ENCODE measurements at places on chromosomes 7 and 10.

DNA sequence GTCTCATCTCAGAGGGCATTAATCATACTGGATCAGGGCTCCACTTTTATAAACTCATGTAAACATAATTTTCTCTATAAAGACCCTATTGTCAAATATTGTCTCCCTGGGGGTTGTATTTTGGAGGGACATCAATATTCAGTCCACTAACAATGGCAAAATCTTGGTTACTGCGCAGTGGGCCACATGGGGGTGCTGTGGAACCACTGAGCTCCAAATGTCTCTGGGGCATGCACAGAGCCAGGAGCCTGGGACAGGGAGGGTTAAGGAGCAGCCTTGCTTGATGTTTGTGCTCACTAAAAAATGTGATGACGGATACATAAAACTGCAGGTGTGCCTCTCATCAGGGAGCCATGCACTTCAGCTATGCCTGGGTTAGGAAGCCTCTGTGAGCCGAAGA lies 62.1 kb upstream of the PRSS58 start:
- DNase-seq, result no peak

GRCh38 chr7:90488220-90488619 lies 18.8 kb downstream of the PTTG1IP2 start:
- DNase-seq, result no peak

DNA sequence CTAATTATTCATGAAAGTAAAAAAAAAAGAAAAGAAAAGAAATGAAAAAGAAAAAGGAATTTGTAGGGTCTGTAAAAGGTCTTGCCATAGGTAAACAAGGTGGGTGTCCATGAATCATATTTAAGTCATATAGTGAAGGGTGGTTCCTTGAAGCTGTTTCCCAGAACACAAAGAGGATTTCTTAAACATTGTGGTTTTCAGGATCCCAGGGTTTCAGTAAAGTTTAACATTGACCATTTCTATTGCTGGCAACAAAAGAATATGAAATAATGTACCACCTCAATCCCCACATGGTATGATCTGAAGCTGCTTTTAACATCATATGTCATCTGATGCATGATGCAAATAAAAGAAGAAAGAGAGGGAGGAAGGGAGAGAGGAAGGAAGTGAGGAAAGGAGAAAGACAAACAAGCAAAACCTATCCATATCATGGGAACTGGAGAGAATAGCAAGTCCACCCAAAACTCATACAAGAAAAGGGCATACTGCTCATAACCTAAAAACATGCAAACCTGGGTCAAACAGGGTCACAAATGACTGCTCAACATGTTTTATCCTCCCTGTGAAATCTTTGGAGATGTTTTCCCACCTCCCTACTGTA lies 663.5 kb downstream of the SORCS1 start:
- no peak for DNase-seq

- no peak for DNase-seq
These were observed 125.7 kb downstream of the ZMYND11 start for GRCh38 chr10:260819-261429.

- DNase-seq, result no peak
These were observed 124.8 kb downstream of the PPP1R17 start for GRCh38 chr7:31811650-31812461.

- DNase-seq, result no peak
These were observed 112.7 kb downstream of the SORCS1 start for GRCh38 chr10:107051769-107052168.

GRCh38 chr7:139091677-139091996 lies 17.9 kb downstream of the ZC3HAV1 start:
- no peak for DNase-seq

DNA sequence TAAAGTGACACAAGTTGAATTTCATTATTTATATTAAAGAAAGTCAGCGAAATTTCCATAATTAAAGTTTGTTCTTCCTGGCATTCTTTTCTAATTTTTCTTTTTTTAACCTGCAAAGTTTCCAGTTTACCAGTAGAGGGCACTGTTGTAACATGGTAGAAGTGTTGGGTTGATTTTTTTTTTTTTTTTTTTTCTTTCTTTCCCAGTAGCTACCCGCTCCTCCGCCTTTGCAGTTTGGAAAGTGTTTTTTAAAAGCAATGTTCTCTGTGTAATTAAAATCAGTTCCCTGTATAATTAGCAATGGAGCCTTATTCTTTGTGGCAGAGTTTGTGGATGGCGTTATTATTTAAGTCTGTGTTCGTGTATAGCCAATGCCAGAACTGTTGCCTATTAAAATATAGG lies 53.7 kb downstream of the TAF3 start:
- DNase-seq, result no peak

GRCh38 chr10:96565774-96566173 lies 21.0 kb downstream of the TM9SF3 start:
- no peak for DNase-seq

- DNase-seq, result no peak
These were observed 1177.1 kb upstream of the C7orf33 start for GRCh38 chr7:147413557-147413870.

DNA sequence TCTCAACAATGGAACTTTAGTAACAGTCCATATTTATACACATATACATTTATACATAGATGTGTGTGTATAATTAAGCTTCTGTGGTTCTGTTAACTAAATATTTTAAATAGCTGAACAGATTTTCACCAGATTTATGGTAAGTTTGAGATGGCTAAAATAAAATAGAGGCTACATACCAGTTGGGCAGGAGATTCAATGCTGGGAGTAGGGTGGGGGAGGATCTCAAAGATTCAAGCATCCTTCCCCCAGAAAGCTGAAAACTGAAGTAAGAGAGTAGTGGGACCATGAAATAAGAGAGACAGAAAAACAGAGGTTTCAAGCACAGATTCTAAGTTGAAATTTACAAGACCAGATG lies 14.0 kb downstream of the LRRC17 start:
- no peak for DNase-seq

GRCh38 chr10:35912615-35913569 lies 270.8 kb upstream of the FZD8 start:
- DNase-seq, result no peak

- no peak for DNase-seq
These were observed 18.1 kb downstream of the CALN1 start for GRCh38 chr7:72394016-72394415.

DNA sequence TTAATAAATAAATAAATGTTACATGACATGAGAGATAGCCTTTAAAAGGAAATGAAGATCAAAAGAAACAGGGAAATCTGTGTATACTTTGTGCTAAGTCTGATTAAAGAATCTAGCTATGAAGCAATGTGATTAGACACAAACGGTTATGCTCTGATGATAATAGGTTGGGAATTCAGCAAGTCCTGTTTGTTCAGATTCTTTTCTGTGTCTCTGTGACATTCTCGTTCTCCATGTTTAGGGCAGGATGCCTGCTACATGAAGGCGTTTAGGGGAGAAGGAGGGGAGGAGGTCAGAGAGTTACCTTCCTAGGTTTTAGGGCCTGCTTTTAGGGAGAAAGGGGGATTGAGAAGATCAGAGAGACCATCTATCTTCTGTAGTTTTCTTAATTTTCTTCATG lies 555.3 kb downstream of the DNAJB9 start:
- DNase-seq, result no peak

DNA sequence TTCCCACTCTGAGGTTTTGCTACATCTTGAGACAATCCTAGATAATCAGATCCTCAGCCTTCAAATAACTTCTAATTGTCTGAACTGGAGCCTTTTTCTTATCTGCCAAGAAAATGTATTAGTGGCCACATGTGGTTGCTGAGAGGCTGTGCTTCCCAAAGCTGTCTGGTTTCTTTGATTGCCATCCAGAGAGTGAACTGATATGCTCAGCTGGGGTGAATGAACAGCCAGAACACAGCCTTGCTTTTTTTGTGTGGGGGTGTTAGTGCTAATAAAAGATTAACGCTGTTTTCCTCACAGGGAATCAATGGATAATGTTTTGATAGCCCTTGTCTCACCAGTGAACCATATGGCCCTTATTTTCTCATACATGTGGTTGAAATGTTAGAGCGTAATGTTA lies 66.9 kb downstream of the BBS9 start:
- DNase-seq, result no peak

- DNase-seq, result no peak
These were observed 20.5 kb upstream of the GATA3 start for GRCh38 chr10:8033812-8034465.

- DNase-seq, result no peak
These were observed 565.3 kb downstream of the PHTF2 start for GRCh38 chr7:78363866-78364265.

DNA sequence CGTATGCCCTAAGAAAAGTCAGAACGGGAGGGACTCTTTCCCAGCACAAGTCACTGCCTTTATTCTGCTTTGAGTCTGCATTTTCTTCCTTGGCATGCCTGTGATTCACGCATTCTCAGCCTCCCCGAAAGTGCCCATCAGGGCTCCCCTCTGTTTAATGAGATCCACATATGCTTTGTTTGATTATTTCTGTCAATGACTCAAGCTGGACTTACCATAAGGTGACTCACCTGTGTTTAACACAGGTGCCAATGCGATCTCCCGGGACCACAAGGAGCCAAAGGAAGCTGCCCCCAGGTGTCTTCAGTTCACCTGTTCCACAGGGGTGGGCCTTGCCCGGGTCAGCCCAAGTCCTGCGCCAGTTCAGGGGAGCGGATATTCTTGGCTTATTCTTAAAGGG lies 386.0 kb upstream of the SHH start:
- no peak for DNase-seq

DNA sequence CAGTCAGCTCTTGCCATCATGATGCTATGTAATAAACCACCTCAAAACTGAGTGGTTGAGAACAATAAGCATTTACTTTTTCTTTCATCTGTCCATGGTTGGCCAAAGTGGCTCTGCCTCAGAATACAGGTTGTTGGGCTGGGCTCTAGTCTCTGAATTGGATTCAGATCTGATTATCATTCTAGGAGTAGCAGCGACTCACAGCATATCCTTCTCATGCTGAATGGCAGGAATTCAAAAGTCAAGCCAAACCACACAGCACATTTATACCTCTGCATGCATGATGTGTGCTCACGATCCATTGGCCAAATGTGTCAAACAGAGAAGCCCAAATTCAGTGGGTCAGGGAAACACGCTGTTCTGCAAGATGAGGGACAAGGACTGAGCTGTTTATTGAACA lies 13.6 kb upstream of the GALNT11 start:
- no peak for DNase-seq

DNA sequence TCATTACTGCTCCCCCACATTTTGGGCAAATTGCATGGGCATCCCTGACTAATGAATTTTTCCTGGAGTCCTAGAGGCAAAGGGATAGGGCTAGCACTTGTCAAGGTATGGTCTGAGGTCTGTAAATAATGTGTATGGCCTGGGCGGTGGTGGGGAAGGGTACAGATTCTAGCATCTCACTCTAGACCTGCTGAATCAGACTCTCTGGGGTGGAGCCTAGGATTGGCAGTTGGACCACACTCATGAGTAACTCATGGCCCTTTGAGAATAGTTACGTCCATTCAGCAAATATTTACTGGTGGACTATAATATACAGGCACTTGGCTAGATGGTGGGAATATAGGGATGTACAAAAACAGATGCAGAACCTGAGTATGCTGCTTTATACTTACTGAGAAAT lies 118.0 kb downstream of the CELF2 start:
- no peak for DNase-seq

GRCh38 chr7:128918016-128918665 lies 7.6 kb upstream of the KCP start:
- no peak for DNase-seq

DNA sequence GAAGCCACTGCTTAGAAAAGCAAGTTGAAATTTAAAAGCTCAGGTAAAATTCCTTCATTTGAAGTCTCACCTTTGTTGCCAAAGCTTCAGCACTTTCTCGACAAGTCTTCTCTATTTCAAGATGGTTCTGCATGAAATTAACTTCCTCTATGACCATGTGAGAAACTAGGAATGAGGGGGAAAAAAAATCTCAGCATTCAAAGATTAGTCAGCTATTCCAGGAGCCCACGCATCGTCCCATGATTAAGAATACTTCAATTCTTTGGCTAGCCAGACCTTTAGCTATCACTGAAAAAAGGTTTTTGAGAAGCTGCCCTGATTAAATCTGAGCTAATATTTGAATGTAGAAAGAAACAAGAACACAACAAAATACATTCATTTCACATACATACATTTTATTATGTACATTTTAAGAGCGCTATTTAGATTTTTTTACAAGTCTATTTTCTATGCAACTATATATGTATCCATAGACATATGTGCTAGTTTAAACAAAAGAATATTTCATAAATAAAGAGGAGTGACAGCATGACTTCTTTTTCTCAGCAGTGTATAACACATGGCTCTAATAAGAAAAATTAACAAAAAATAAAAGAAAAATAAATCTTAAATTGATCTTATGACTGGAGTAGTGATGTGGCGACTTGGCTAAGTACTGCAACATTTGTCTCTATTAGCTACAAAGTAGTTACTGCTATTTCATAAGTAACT lies 44.8 kb downstream of the SHTN1 start:
- DNase-seq, result no peak
